Amniotic stem cell (primary cell): ENCODE measurements at places on chromosomes 3 and 15.

DNA sequence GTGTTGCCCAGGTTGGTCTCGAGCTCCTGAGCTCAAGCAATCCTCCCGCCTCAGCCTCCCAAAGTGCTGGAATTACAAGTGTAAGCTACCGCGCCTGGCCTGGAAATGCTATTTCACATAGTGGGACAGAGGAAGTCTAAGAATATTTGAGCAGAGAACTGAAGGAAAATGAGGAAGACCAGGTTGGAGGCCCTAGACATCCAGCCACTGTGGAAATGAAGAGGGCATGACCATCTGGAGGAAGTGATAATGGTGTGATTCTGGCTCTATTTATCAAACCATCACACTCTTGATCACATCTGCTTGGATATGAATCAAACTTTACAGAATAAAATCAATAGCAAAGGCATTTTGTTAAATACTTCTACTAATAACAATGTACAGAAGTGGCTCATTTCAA is 65.9 kb upstream of the ARHGEF3 start:
- no peak for DNase-seq

DNA sequence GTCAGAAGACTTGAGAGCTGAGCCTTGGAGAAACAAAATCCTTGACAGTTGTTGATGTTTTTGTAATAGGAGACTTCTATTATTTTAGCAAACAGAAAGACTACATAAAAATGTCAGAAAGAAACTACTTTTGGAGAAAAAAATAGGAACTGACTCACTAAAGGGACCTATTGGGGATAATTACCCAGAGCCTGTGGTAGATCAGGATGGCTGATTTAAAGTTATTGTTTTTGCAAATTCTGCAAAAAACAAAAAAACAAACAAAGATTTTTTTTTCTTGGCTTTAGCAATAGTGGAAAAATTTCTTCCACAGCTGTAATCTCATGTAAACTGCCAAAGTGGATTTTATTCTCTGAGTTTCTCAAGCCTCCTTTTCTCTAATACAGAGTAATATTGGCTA is 101.5 kb upstream of the SATB1 start:
- DNase-seq: no peak

- DNase-seq: no peak
These were observed 109.0 kb upstream of the MANF start for GRCh38 chr3:51276046-51276445.

- DNase-seq: peak; percentile 28
These were observed 4.6 kb downstream of the TSC22D2 start for GRCh38 chr3:150412561-150413231.

DNA sequence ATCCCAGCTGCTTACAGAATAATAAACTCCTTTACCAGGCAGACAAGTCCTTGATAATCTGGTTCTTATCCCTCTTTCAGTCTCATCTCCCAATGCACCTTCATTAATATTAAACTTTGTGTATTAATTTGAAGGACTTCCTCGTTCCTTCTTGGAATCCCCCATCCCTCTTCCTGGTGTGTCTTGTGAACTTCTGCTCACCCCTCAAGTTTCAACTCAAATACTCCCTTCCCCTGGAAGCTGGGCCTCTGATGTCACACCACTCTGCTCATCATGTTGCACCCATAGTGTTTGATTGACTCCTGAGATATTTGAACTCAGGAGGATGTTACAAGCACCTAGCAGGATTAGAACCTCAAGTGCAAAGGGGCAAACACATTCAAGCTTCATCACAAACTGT is 3.3 kb upstream of the STT3B start:
- no peak for DNase-seq

GRCh38 chr3:28224430-28224829 is 17.0 kb upstream of the CMC1 start:
- no peak for DNase-seq

DNA sequence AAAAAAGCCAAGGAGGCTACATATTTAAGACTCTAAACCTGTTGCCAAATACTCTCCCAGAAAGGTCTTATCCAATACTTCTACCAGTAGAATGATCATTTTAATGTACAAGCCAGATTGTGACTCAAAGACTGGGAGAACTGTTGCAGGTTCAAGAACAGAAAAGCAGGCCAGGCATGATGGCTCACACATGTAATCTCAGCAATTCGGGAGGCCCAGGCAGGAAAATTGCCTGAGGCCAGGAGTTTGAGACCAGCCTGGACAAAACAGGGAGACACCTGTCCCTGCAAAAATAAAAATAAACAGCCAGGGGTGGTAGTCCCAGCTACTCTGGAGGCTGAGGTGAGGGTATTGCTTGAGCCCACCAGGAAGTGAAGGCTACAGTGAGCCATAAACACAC is 17.8 kb upstream of the THUMPD3 start:
- no peak for DNase-seq

DNA sequence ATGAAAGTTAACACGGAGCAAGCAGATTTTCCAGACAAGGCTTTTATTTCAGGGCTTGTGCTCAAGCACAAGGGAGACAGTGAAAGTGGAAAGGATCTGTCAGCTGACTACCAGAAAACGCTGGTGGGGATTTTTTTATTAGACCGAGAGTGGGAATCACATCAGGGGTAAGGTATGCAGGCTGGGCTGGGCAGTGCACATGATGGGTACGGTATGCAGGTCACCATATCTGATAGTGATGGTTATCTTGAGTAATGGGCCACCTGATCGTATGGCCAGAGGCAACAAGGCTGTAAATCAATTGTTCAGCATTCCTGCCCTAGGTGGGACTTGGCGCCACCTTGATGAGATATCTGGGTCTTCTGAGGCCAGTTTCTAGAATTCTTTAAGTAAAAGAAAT is 36.9 kb upstream of the PIAS1 start:
- DNase-seq: no peak

GRCh38 chr3:11154953-11155325 is 646 bp downstream of the HRH1 start:
- DNase-seq: no peak

GRCh38 chr3:39753391-39753790 is 56.0 kb upstream of the MYRIP start:
- DNase-seq: no peak

GRCh38 chr3:152261329-152261728 is 7.4 kb upstream of the MBNL1 start:
- DNase-seq: no peak

GRCh38 chr15:29099131-29099880 is 170.3 kb downstream of the NSMCE3 start:
- no peak for DNase-seq

DNA sequence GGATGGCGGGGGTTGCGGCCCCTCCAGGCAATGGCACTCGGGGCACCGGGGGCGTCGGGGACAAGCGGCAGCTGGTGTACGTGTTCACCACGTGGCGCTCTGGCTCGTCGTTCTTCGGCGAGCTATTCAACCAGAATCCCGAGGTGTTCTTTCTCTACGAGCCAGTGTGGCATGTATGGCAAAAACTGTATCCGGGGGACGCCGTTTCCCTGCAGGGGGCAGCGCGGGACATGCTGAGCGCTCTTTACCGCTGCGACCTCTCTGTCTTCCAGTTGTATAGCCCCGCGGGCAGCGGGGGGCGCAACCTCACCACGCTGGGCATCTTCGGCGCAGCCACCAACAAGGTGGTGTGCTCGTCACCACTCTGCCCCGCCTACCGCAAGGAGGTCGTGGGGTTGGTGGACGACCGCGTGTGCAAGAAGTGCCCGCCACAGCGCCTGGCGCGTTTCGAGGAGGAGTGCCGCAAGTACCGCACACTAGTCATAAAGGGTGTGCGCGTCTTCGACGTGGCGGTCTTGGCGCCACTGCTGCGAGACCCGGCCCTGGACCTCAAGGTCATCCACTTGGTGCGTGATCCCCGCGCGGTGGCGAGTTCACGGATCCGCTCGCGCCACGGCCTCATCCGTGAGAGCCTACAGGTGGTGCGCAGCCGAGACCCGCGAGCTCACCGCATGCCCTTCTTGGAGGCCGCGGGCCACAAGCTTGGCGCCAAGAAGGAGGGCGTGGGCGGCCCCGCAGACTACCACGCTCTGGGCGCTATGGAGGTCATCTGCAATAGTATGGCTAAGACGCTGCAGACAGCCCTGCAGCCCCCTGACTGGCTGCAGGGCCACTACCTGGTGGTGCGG is 1.9 kb downstream of the CHST2 start:
- peak; percentile 6 for DNase-seq

DNA sequence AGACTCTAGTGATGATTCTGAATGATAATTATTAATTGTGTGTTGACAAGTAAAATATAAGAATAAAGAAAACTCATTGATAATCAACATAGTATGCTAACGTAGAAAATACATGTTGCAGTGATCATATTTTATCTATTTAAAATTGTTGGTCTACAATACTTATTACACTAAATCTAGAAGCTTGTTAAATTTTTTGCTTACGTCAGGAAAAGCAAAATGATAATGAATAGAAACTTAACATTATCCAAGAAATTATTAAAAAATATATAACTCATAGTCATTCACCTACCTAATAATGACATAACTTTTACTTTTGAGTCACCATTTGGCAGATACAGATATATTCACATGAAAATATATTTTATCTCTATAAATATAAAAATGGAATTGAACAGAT is 984.1 kb downstream of the PLOD2 start:
- DNase-seq: no peak

GRCh38 chr3:110886222-110886893 is 185.3 kb upstream of the NECTIN3 start:
- DNase-seq: no peak

DNA sequence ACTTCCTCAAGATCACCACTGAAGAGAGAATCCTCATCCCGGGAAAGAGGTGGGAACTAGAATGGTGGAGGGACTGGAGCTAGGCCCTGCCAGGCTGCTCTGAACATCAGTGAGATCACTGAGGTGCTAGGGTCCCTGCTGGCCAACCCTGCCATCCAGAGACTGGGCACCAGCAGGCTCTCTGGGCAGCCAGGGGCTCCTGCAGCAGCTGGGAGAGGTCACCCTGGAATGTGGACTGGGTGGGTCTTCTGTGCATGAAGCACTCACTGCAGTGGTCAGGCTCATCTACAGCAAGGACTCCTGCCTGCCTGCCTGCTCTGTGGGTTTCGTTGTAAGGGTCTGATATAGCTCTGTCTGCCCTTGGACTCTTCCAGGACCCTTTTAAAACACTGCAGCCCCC is 24.9 kb downstream of the ALS2CL start:
- DNase-seq: no peak

DNA sequence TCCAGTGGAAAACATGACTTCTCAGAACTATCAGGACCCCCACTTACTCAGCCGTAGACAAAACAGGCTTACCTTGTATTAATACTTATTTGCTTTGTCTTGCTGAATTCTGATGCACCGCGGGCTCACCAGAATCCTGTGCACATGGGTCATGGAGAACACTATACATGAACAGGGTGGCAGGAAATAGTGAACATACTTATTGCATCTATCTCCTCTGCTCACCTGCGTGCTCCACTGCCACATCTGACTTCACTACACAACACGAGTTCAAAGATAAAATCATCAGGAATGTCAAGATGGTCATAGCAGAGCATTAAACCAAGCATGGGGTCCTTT is 10.7 kb upstream of the MAPK6 start:
- no peak for DNase-seq

DNA sequence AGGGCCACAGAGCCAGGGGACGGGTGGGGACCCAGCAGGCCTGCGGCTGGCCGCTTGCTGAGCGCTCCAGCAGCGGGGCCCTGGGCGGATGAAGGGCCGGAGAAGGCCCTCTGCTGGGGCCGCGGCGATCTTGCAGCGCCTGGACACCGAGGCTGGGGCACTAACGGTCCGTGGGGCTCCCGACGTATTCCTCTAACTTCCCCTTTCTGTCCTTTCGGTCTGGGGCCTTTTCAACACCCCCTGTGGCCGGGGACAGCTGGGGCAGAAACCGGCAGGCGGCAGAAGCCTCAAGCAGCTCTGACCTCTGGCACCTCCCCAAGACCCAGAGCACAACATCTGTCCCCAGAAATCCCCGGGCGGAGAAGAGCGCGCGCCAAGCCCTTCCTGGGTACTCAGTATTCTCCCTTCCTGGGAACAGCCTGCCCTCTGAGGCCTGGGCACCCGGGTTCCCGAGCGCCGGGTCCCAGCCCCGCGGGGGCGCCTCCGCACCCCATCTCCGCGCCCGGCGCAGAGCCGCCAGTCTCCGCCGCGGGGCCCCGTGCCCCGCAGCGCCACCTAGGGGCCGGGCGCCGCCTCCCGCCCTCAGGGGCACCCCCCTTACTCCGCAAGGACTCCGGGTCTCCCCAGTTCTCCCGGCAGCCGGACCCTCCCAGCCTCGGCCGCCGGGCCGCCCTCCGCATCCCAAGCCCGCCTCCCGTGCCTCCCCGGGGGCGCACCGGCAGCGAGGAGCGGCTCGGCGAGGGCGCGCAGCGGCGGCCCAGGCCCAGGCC is 582 bp upstream of the SLCO3A1 start:
- peak; percentile 28 for DNase-seq

DNA sequence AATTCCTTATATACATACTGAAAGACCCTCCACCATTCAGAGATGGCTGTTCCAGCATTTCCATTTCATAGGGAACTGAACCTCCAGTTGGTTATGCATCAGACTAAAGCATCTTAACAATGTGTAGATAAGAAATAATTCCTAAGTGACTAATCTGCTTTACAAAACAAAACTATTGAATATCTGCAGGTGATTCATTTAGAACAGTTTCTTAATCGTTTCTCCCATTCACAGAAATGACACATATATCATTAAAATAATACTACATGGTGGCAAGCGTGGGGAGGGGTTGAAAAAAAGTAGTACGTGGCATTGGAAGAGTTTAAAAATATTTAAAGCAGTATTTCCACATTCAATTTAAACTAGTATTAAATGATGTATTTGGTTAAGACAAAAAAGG is 19.5 kb downstream of the COPS2 start:
- DNase-seq: peak; percentile 6

DNA sequence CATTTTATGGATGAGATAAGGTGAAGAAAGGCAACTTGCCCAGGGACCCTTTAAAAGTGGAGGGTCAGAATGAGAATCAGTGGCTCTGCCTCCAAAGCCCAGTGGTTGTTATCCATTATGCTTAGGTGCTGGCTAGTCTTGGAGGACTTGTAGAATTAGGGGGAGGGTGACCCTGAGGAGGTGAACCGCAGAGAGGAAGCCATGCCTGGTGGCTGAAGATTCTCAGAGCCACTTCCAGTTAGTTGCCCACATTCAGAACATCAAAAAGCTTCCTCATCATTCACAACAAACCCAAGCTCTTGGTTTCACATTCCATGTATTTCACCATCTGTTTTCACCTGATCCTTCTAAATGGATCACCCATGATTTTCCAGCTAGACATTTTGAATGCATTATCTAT is 11.2 kb downstream of the EBLN2 start:
- DNase-seq: no peak

DNA sequence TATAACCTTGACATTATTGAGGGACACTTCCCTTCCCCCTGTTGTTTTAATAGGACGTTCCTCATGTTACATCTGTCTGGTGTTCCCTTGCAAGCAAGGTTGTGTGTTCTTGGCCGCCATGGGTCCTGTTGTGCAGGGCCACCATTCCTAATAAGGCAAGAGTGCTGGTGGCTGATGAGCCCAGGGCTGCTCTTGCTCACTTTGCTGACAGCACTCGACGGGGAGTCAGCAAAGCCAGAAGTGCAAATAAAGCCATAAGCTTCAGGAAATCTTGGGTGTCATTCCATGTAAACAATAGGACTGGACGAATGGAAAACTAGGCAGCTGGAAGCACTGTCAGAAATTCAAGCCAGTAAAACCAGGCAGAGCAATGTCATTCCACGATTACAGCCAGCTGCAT is 75.8 kb downstream of the SQOR start:
- no peak for DNase-seq

- no peak for DNase-seq
These were observed 11.3 kb upstream of the NMNAT3 start for GRCh38 chr3:139689122-139689521.
